ENCODE measurements at places on chromosomes 1 and 21. TPM values are rescaled to one million over a fixed set of nuclear protein-coding genes. Genes with fewer than 3 reads are reported as not detected.

Gene NPHS2
- 2.5 TPM for total RNA-seq

Gene OR6K3
- not detected for total RNA-seq

Gene PLA2G2A
- not detected for total RNA-seq

DNA sequence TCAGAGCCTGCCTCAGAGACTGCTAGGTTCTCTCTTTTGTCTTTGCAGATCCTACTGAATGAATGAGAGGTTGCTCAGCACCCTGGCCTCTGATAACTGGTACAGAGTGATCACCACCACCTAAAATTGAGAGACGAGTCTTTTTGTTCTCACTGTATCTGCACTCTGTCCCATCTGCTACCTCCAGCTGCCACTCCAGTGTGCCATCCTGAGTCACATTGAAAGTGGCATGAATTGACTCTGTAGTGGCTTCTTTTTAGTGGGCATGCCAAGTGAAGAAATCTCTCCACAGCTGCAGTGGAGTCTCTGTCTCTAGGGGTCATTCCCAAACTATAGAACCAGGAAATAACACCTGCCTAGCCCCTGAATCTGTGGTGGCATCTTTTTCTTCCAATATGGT lies 14.7 kb downstream of the CAMK1G start:
- no peak for DNase-seq

- DNase-seq, result no peak
Measured at GRCh38 chr1:40248412-40248811, 675 bp downstream of the TMCO2 start.

GRCh38 chr1:238248356-238248755 lies 357.6 kb upstream of the ZP4 start:
- DNase-seq, result no peak
